Stimulated activated CD4-positive, alpha-beta T cell treated with anti-CD3 and anti-CD28 coated beads, Interleukin-4, amount 100 ng/mL, for 24 hours (primary cell): ENCODE measurements at places on chromosomes 13 and 19.

GRCh38 chr13:76672420-76672819 lies 213.8 kb downstream of the KCTD12 start:
- DNase-seq: no peak

GRCh38 chr13:46267166-46267565 lies 55.4 kb downstream of the LRRC63 start:
- DNase-seq: no peak

- DNase-seq: no peak
These were observed 24.4 kb downstream of the SLC25A15 start for GRCh38 chr13:40813667-40814454.

DNA sequence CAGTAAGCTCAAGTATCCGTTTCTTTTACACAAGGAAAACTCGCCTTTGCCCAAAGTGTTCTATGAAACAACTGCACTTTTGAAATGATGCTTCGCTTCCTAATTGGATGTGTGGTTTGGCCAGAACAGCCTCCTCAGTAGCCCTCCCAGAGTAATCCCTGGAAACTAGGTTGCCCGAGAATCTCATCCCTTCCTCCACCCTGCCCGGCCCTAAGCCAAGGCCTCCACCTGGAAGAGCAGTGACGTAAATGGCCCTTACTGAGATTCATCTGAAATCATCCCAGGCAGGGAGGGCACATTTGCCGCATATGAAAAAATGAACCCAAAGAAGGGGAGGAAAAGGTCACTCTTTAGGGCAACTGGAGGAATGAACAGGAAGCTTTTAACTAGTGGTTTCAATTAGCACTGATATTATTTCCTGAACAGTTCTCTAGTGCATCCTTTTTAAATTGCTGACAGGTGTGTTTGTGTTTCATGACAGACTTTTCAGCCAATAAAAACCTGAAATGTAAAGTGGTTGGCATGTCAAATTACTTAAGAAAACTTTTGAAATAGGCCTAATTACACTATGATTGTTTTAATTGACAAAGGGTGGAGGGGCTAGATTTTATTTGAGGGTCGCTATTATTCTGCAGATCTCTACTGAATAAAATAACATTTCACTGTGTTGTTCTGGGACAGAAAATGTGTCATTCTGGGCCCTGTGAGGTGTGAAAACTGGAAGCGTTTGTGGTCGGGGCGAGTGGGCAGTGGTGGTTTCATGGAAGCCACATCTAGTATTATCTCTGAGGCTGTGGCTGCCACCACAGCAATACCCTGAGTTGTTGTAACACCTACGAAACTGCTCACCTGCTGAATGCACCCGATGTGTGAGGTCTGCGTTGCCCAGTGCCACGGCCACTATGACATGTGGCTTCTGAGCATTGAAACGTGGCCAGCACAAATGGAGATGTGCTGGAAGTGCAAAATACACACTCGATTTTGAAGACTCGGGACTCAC lies 112.1 kb downstream of the ZIC5 start:
- peak; percentile 73 for DNase-seq

DNA sequence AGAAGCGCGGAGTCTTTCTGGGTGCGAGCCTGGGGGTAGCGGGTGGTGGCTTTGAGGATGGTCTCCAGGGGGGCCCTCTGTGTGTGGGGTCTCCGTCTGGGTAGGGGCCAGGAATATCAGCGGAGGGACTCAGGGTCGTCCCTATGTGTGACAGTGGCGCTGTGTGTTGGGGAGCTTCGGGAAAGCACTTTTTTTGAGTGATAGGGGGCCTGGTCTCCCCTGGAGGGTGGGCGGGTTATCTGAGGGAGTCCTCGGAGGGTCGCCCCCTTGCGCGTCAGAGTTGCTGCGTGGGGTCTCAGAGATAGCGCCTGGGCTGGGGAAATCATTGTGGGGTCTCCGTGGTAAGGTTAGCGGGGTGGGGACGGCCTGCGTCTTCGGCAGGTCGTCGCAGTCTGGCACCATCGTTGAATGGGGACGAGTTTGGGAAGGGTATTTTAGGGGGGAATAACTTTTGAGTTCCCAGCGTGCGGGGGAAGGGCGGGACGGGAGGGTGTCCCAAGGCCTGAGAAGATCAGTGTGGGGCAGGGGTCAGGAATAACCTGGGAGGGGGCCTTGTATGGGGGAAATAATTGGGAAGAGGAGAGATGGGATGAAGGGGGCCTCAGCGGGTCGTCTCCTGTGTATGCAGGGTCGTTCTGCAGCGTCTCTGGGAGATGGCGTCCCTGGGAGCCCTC lies 857 bp downstream of the IER2 start:
- peak; percentile 27 for DNase-seq
